Right cardiac atrium (tissue), 5 donors: ENCODE measurements at places on chromosomes 2 and 18. TPM values are rescaled to one million over a fixed set of nuclear protein-coding genes. Genes with fewer than 3 reads are reported as not detected.

Gene GALNT13
- polyA plus RNA-seq, result 4.6 TPM

Gene DNER
- 13.6 TPM for polyA plus RNA-seq

Gene SMYD1
- 96.1 TPM for polyA plus RNA-seq

Gene TTN
- 266 TPM for polyA plus RNA-seq

Gene SERPINB7
- not detected for polyA plus RNA-seq

Gene CABYR
- polyA plus RNA-seq, result 0.25 TPM

Gene STPG4
- not detected for polyA plus RNA-seq

Gene SCN2A
- 0.02 TPM for polyA plus RNA-seq

Gene CPO
- polyA plus RNA-seq, result 0.52 TPM

Gene ZDBF2
- 1.9 TPM for polyA plus RNA-seq

Gene MRPL19
- 30.4 TPM for polyA plus RNA-seq

Gene PPIL3
- polyA plus RNA-seq, result 19.6 TPM

Gene GAREM1
- 2.9 TPM for polyA plus RNA-seq

Gene NPAS2
- 36.8 TPM for polyA plus RNA-seq

Gene RAB6C
- 0.07 TPM for polyA plus RNA-seq

Gene TOGARAM2
- polyA plus RNA-seq, result 17.4 TPM
